SW480 (cell line): ENCODE measurements at places on chromosomes 6 and 20.

- no peak for DNase-seq
These were observed 94.8 kb downstream of the PTCHD4 start for GRCh38 chr6:48016020-48016755.

GRCh38 chr6:39927159-39927558, 7.1 kb downstream of the MOCS1 start:
- peak; percentile 34 for DNase-seq

DNA sequence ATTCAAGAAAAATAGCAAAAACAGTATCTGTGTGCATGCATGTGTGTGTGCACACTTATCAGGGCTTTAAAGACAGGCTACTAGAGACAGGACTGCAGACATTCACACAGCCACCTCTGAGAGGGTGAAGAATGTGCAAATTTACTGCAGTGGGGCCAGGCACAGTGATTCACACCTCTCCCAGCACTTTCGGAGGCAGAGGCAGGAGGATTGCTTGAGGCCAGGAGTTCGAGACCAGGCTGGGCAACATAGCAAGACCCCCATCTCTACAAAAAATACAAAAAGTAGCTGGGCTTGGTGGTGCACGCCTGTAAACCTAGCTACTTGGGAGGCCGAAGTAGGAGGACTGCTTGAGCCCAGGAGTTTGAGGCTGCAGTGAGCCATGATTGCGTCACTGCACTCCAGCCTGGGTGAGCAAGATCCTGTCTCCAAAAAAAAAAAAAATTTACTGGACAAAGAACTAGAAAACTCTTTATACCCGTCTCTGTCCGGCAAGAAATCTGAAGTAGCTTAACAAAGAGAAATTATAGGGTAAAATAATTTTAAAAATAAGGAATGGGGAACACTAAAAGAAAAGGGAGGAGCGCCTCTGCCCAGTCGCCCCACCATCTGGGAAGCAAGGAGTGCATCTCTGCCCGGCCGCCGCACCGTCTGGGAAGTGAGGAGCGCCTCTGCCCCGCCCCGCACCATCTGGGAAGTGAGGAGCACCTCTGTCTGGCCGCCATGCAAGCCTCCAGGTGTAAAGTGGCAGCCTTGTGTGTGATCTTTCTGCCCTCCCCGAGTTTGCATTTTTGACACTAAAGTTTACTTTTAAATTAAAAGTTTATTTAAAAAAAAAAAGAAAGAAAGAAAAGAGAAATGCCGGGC, 105.1 kb downstream of the ZMYND8 start:
- no peak for DNase-seq

DNA sequence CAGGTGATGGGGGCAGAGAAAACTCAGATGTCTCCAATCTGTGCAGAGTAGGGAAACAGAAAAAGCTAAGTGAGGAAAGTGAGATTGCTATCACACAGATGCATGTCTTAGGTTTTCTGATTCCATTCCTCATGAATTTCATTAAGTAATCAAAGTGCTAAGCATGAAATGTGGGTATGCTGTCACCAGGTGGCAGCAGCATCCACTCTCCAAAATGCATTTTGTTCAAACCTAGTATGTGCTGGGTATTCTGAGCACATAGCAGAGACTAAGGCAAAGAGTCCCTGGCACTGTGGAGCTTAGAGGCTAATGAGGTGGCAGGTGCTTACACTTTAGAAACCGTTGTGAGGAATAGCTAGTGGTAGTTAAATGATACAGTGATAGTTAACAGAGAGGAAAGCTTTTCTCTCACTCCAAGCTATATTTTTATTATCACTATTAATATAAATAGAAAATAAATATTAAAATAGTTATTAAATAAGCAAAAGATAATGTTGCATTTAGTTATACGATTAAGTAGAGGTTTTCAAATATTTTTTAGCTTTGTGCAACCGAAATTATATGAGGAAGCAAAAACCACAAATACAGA, 179.5 kb downstream of the CDH26 start:
- peak; percentile 20 for DNase-seq
